ENCODE measurements at places on chromosomes 12 and 14.

DNA sequence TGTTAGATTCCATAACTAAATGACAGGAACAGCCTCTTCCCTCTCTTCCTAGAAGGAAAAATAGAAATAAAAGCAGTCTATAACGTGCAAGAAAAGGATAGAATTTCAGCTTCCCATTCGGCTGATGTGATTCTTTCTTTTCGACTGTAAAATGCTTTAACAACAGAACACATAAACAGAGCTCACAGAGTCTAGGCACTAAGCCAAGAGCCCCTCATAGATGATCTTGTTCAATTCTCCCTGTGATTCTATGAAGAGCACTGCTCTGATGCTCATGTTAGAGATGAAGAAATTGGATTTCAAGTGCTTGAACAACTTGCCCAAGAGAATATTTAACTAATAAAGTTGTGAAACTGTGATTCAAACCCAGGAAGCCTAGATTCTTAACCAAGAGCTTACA lies 232.7 kb downstream of the RPAP3 start:
- no peaks in the 10 kb centered on the region for H3K27me3 ChIP-seq
- peaks cover 4% of the 10 kb centered on the region for H3K36me3 ChIP-seq
- no peak for DNase-seq
- H3K27ac ChIP-seq: no peak overlapping the region
- no peaks in the 10 kb centered on the region for H3K4me1 ChIP-seq
- H3K4me3 ChIP-seq: no peak overlapping the region

GRCh38 chr14:61925732-61926435 lies 163.7 kb downstream of the SNAPC1 start:
- no peak overlapping the region for H3K4me3 ChIP-seq
- peaks cover 4% of the 10 kb centered on the region for H3K4me1 ChIP-seq
- no peak for DNase-seq

DNA sequence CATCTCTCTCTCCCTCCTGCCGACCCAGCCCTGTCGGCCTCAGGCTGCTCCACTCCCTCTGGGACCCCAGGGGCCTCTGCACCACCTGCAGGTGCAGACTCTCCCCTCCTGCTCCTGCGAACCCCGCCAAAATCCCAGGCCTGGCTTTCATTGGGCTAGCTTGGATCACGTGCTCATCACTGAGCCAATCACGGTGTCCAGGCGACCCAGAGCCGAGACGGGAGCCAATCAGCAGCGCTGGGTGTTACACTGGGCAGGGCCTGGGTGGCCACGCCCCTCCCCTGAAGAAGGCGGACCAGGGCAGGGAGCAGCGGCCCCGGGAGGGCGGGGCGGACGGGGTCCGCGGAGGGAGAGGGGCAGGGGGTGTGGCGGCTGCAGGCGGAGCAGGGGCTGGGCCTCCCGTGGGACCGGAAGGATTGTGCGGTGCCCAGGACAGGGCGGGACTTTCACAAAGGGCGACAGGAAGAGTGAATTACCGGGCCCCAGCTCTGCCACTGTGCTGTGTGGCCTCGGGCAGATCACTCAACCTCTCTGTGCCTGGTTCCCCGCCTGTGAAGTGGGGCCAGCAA lies 66.6 kb upstream of the FBRSL1 start:
- peaks cover 22% of the 10 kb centered on the region for H3K4me1 ChIP-seq
- DNase-seq: no peak
- H3K27ac ChIP-seq: no peak overlapping the region
- no peak overlapping the region for H3K4me3 ChIP-seq

- no peaks in the 10 kb centered on the region for H3K4me1 ChIP-seq
- no peaks in the 10 kb centered on the region for H3K27me3 ChIP-seq
- H3K4me3 ChIP-seq: no peak overlapping the region
- no peak overlapping the region for H3K27ac ChIP-seq
Observed at GRCh38 chr12:18799561-18799960, 61.6 kb downstream of the CAPZA3 start.

GRCh38 chr12:26119391-26119989 lies 5.3 kb downstream of the BHLHE41 start:
- H3K4me3 ChIP-seq: peak overlapping the region; percentile 51
- H3K4me1 ChIP-seq: peaks cover 53% of the 10 kb centered on the region
- peak overlapping the region; percentile 99 for H3K27ac ChIP-seq
